ENCODE measurements at places on chromosomes 2 and 18.

DNA sequence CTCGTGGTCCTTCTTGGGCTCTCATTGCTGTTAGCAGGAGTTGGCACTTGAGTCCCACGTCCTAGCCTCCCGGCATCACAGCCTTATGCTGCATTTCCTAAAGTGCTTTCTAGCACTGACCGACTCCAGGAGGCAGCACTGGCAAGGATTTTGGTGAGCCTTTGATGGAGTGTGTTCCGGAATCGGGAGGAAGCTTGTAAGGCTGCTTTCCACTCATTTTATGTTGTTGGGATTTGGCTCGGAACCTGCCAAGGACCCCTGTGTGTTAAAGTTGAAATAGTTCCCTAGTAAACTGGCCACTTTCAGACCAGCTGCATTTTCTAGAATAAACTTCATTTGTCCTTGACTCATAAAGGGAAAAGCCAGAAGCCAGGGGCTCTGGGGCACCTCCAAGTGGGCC is 88.9 kb downstream of the AGAP1 start:
- DNase-seq, result no peak

GRCh38 chr2:10316336-10316735 is 13.6 kb downstream of the HPCAL1 start:
- no peak for DNase-seq

DNA sequence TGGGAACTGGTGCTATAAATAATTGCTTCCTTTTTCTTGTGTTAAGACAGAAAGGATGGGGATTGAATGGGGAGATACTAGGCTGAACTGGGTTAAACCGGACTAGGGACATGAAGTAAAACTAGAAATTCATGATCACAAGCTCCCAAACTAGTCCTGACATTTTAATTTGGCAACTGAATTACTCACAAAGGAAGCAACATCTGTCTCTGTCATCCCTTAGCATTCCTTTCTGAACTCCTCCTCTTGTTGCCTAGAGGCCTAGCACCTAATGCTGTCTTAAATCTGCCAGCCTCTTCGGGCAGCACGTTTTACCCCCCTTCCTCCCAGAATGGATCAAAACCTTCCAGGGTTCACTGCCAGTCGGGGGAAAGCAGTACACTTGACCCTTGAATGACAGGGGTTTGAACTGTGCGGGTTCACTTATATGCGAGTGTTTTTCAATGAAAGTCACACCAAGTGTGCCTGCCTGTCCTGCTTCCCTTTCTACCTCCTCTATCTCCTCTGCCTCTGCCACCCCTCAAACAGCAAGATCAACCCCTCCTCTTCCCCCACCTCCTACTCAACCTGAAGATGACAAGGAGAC is 8.2 kb downstream of the KCTD1 start:
- no peak for DNase-seq

- DNase-seq, result no peak
Measured at GRCh38 chr2:46161315-46161714, 135.9 kb upstream of the EPAS1 start.

DNA sequence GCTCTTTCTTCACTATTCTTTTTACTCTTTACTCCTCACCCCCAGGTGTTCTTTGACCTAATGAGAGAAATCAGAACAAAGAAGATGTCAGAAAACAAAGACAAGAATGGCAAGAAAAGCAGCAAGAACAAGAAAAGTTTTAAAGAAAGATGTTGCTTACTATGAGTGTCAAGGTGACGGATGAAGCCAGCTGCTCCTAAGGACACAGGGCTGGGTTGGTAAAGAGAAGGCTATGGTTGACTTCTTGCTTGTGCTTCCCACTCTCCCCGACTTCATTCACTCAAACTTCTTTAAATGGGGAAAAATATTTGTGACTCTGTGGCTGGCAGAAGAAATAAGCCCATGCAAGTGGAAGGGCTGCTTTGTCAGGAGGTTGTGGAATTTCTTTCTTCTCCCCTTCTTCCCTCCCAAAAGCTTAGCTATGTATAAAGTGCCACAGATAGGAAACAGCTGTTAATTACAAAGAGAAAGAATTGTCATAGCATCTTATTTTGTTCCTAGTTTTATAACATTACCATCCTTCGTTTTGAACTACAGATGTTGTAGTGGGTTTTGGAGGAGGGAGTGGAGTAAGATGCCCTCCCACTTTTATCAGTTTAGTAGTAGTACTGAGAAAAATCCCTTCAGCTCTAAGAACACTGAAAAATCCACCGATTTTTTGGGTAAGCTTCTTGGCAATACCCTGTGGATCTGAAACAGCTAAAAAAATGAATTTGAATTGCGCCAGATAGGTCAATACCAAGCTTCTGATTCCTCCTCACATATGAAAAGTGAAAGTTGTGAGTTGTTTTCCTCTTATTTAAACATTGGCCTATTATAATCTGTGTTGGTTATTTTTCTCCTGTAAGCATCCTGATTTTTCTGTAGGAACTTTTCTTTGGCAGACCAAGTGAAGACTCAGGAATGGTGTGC is 40.7 kb downstream of the RALB start:
- no peak for DNase-seq
